ENCODE measurements at places on chromosomes 11 and 22.

DNA sequence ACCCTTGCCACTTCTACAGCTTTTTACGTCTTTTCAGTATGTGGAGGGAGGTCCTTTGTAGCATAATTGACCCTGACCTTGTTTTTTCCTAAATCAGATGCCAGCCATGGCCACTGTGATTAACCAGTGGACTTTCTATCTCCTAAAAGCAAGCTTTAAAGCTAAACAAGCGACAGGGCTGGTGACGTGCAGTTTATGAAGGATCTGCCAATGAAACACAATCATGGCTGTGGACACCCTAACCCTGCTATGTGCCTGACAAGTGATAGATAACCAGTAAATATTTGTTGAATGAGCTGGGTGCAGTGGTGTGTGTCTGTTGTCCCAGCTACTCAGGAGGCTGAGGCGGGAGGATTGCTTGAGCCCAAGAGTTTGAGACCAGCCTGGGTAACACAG, 64.2 kb downstream of the LIF start:
- no peak for DNase-seq

- no peak for DNase-seq
Measured at GRCh38 chr22:39382410-39382809, 17.2 kb upstream of the TAB1 start.

GRCh38 chr22:34849965-34850364, 216.0 kb upstream of the ISX start:
- DNase-seq: no peak

- DNase-seq: no peak
Measured at GRCh38 chr11:88105951-88106350, 69.3 kb downstream of the RAB38 start.

DNA sequence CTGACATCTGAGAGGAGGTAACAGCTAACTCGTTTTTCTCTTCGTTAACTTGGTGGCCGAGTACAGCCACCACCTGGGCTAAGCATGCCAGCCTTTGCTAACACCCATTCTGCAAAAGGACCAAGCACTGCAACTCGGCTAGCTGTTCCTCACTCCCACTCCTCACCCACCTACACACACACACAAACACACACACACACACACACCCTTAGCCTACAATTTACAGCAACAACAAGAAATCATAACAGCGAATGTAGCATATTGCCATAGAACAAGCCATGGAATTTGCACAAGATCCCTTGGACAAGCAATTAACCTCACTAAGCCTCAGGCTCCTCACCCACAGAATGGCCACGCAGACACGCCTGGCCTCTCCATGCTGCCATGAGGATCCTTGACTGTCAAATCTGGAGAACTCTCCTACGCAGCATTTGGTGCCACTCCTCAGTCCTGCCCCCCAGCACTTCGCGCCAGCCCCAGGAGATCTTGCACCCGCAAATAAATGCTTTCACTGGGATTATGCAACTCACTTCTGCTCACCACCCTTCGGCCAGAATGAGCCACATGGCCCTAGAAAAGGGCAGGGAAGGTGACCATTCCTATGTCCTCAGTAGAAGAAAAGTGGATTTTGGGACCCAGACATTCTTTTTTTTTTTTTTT, 58.9 kb downstream of the LARGE1 start:
- DNase-seq: peak; percentile 73

- DNase-seq: no peak
Measured at GRCh38 chr11:91872243-91872642, 352.4 kb upstream of the FAT3 start.

GRCh38 chr11:20161230-20161918, 1.1 kb upstream of the DBX1 start:
- DNase-seq: no peak

GRCh38 chr22:22745225-22746060, 101.0 kb downstream of the GGTLC2 start:
- peak; percentile 45 for DNase-seq

DNA sequence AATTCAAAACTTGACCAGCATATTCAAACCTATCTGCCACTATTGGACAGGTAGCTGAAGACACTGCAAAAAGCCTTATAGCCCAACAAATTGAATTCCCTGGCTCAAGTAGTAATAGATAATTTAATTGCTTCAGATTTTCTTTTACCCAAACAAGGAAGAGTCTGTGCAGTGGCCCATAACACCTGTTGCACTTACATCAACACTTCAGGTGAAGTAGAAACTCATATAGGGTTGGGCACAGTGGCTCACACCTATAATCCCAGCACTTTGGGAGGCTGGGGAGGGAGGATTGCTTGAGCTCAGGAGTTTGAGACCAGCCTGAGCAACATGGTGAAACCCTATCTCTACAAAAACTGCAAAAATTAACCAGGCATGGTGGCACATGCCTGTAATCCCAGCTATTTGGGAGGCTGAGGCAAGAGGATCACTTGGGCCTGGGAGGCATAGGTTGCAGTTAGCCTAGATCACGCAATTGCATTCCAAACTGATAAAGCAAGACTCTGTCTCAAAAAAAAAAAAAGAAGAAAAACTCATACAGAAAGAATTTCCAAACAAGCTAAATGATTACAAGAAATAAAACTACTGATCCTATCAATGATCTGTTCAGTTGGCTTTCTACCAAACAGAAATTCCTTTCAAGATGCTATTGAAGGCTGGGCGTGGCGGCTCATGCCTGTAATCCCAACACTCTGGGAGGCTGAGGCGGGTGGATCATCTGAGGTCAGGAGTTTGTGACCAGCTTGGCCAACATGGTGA, 9.5 kb downstream of the FOLR3 start:
- no peak for DNase-seq

DNA sequence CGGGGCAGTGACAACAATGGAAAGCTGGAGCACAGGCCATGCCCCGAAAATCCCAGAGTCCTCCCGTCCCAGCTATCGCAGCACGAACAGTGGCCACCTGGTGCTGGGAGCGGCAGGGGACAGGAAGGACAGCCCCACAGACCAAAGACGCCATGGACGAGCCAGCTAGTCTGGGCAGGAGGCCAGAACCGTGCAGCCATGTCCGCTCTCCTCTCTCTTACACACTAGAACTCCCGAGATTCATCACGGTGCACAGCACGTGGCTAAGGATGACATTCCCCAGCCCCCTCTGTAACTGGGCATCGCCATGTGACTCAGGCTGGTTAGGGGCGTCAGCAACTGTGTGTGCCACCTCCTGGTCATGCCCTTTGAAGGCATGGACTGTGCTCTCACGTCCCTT, 4.6 kb downstream of the CDPF1 start:
- DNase-seq: no peak

DNA sequence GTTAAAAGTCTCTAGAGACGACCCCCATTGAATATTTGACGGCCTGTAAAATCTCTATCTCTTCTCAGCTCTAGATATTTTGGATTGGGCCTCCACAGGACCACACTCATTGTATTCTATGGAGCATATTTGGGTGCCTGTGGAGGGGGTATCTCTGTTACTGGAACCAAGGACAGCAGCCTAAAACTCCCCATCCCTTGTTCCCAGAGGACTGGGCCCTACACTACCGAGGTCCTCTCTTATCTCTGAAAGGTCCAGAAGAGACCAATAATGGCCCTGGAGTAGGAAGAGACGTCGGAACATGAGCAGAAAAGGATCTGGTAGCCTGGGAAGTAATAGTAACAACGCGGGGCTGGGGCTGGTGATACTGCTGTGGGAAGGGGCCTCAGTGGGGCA, 542 bp downstream of the HPS4 start:
- no peak for DNase-seq

DNA sequence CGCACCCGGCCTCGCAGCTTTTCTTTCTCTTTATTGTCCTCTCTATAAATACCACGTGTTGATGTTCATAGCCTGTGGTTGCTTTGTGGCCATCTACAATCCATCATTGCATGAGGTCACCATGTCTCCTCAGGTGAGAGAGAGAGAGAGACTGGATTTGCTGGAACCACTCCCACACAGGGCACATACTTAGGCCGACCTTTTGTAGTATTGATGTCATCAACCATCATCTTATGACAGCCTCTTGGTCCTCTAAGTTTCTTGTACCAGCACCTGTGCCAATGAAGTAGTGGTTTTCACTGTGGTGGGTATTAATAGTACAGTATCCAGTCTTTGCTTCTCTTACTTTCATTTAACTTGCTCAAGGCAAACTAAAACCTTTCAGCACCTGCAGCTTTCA, 22.8 kb upstream of the P2RY6 start:
- DNase-seq: no peak

DNA sequence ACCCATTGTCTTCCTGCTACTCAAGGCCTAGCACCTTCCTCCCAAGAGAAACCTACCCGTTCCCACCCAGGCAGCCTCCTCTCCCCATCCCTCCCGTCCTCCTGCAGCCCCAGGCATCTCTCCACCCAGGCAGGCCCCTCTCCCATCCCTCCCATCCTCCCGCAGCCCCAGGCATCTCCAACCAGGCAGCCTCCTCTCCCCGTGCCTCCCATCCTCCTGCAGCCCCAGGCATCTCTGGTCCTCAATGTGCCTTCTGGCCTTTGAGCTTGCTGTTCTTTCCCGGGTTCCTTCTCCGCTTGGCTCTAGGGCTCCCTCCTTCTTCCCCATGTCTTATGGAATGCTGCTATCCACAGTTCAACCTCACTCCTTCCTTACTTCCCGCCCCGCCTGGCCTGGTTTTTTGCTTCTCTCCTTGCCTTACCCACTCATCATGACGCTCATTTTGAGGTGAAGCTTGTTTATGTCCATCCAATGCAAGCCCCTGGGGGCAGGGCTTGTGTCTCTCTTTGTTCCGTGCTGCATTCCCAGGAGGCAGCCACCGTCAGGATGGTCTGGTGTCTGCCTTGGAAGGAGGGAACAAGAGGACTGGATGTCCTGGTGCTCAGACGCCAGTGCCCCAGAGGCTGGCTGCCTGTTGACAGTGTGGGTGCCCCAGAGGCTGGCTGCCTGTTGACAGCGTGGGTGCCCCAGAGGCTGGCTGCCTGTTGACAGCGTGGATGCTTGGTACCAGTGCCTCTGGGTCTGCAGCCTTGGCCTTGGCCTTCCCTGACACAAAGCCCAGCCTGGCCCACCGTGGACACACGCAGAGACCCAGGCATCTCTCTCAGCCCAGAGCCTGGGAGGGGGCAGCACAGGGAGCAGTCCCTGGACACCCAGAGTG, 815.7 kb downstream of the BRD1 start:
- DNase-seq: no peak

- no peak for DNase-seq
Measured at GRCh38 chr22:36790648-36791047, 14.7 kb upstream of the IFT27 start.

DNA sequence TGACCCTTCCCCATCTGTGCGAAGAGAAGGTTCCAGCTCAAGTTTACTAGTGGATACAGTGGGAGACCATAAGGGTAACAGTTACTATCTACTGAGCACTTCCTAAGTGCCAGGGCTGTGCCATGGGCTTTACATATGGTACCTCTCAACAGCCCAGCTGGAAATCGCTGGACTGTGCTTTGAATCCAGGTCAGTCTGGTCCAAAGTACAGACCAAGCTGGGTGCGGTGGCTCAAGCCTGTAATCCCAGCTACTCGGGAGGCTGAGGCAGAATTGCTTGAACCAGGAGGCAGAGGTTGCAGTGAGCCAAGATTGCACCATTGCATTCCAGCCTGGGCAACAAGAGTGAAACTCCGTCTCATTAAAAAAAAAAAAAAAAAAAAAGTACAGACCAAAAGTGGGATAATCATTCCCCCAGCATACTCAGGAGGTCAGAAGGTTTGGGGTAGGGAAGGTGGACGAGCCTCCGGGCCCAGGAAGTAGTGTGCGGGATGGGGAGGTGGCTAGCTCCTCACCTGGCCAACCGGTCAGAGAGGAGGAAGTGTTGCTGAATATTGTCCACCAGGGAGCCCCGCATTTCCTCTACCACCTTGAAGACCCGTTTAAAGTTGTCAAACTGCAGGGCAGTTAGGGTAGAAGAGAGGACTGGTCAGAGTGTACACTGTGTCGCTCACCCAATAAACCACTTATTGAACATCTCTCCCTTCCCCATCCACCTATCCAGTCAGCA, 2.3 kb downstream of the FIBP start:
- DNase-seq: no peak

GRCh38 chr11:117966908-117967307, 19.3 kb upstream of the IL10RA start:
- DNase-seq: no peak

DNA sequence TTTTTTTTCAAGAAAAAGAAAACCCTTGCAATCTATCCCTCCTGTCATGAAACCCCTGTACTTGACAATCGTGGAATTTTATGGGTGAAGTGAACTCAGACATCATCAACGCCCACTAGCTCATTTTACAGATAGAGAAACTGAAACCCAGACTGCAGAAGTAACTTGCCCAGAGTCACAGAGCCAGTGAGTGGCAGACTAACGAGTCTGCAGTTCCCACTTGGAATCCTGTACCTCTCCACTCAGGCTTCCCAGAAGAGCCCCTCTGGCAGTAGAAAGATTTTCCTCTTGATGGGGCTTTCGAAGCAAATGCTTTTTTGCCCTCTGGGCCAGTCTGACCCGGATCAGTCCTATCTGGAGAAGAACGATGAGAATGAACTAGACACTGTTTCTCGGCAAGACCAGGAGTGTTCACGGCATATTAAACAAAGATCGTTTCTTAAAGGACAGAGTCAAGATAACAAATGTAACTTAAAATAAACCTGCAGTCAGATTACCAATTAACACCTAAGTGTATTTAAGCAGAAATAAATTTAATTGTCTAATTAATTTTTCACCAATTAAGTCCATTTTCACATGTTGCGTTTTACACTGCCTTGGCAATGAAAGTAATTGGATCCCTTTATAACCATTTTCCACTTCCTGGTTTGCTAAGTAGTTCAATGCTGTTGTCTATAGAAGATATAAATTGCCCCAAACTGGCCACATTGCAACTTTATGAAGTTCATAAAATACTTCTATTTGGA, 61.3 kb upstream of the CREB3L1 start:
- DNase-seq: no peak

DNA sequence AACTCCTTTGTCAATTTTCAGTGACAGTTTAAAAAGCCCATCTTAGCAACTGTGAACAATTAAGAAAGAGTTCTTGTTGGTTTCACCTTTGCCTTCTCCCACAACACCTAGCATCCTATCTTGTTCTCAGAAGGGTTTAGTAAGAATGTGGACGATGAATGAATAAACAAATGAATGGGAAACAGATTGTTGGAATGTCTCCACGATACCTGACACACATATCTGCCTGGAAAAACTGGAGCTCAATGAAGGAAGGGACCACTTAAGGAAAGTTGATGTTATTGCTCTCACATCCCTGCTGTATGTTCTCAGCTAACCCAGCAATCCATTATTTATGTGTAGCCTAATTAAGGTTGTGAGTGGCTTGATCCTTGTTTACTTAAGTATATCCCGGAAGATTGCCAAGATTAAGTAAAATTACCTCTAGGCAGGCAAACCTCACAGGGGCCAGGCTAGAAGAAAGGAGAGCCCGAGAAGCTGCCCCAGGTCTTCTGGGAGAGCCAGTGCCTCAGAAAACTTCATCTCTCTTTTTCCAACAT, 286.4 kb downstream of the NXPE2 start:
- no peak for DNase-seq

All from NB4 (cell line).